ENCODE measurements at places on chromosomes 6 and 20.

DNA sequence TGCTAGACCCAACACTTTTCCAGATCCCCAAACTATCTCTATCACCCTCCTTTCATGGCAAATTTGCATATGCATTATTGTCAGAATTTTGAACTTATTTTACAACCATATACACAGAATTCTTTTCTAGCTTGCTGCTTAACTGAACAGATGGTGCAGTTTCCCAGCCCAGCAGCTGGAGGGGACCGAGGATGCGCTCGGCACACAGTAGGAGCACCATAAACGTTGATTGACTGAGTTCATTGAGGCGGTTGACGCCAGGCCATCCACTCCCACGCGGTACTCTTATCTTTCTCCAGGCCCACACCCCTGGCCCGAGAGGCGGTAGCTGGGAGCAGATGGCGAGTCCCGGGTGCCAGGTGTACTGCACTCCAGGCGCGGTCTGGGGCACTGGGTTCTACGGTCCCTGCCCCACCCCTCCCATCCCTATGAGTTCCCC is 6.8 kb upstream of the SOX4 start:
- DNase-seq, result no peak

- DNase-seq, result no peak
Measured at GRCh38 chr20:44172572-44172950, 14.4 kb downstream of the JPH2 start.

DNA sequence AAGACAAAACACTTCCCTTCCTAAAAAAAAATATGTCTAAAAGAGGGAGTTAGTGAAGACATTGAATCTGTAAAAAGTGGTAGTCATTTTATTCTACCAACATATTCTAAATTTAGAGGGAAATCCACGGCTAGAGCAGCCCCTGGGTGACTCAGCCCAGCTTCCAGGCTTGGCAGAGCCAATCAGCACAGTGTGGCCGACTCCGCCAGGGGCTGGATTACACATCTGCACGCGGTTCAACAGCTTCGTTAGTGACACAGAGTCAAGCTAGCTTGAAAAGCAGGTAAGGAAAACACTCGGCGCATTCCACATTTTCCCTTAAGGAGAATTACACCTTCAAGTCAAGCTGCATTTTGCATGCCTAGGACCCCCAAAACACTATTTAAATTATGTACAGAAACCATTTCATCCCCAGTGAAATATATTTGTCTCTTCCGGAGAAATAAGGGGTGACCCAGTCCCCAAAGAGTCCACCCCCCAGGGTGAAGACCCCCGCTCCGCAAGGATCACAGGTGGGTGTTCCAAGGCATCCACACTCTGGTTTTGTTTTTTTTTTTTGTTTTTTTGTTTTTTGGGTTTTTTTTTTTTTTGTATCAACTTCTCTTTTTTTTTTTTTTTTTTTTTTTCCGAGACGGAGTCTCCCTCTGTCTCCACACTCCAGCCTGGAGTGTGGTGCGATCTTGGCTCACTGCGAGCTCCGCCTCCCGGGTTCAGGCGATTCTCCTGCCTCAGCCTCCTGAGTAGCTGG is 58.4 kb upstream of the ARID1B start:
- no peak for DNase-seq

DNA sequence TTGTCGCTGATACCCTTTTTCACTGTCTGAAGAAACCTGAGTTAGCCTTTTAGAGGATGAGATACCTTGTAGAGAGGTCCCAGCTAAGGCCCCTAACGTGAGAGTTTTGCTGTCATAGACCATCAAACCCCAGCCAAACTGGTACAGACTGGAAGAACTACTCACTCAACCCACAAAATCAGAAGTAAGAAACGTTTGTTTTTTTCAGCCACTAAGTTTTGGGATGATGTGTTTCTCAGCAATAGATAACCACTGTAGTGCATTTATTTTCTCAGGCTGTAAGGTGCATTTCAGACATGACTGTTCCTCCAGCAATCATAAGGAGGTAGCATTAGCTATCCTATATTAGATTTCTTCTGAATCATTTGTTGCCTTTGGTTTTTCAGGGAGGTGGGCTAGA is 407.3 kb upstream of the FLRT3 start:
- no peak for DNase-seq

- no peak for DNase-seq
Measured at GRCh38 chr6:129215916-129216520, 333.1 kb downstream of the LAMA2 start.

DNA sequence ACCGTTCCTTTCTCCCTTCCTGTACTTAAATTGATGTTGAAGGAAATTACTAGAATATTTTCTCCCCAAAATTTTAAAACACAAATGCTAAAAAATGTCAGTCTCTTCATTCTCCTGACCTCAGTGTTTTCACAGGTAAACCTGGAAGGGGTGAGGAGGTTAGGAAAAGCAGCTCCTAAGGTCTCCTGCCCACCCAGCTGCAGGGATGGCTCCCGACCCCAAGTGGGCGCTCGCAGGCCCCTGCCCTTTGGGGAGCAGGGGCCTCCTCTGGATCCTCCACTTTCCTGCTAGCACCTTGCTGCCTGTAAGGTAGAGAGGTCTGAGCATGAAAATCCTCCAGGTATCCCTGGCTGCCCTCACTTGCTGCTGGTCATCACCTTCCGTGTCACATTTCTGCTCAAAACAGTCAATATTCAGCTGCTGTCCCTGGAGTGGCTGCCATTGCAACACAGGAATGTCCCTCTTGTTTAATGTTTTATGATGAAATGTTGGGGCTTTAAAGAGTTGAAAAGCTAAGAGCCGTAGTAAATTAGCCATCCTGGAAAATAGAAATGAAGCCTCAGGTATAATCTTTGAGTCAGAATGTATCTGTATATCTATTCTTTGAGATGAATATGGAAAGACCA is 10.9 kb upstream of the HSP90AB1 start:
- DNase-seq, result no peak

GRCh38 chr6:13762611-13763441 is 51.2 kb upstream of the RANBP9 start:
- no peak for DNase-seq

- peak; percentile 85 for DNase-seq
Measured at GRCh38 chr20:61328911-61329558, 77.0 kb downstream of the CDH4 start.

DNA sequence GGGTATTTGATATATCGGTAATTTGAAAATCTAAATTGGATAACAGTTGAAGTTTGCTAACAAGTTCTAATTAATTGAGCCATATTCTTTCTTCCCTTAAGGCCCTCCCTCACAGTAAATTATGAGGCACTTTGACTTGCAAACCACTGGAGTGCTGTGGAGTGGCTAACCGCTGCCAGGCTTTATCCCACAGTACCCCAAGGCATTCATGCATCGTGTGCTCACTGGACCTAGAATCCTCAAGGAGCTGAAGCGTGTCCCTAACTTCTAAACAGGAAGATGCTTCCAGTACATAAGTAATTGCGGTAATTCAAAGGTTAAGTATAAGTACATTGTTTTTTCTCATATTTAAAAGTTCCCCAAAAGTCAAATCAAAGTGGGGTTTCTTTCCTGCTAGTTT is 499.9 kb downstream of the TFAP2A start:
- no peak for DNase-seq

GRCh38 chr20:38031957-38032356 is 1.3 kb downstream of the TTI1 start:
- no peak for DNase-seq

- no peak for DNase-seq
Measured at GRCh38 chr6:167130712-167131684, 8.1 kb downstream of the CCR6 start.

DNA sequence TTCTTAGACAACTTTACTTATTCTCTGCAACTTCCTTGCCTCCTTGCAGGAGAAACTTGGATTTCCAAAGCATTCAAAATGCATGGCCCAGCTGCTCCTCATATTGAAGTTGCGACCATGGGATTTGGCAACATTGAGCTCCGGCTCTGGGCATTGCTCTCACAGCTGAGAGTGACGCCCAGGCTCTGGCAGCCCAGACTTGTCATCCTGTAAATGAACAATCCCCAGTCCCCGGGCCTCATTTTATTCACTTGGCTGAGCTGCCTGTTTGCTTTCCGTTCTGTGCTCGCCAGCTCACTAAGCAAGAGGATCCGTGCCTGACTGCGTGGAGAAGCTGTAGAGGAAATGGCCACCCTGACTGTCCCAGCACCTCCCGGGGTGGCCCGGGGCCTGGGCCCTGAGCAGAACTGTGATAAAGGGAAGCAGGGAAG is 119.5 kb upstream of the CD93 start:
- DNase-seq, result peak; percentile 83

DNA sequence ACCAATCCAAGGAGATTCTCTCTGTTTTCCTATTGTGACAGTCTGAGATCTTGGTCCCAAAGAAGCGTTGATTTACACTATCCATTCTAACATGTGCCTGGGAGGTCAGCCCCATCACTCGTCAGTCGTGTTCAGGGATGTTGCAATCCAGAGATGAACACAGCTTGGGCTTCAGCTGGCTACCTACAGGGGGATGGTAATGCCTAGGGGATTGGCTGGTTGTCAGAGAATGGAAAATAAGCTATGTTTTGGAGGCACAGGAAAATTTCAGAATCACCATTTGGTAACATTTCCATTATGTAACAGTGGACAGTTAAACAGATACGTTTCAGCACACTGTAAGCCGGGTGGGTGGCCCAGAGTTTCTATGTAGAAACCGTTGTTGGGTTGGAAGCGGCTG is 147.1 kb upstream of the RALGAPA2 start:
- no peak for DNase-seq

GRCh38 chr6:108312605-108313004 is 17.8 kb downstream of the AFG1L start:
- DNase-seq, result no peak

- DNase-seq, result no peak
Measured at GRCh38 chr20:16475225-16475624, 98.0 kb downstream of the KIF16B start.

- DNase-seq, result no peak
Measured at GRCh38 chr6:40803897-40804702, 216.9 kb upstream of the LRFN2 start.

GRCh38 chr6:144712541-144712940 is 427.4 kb downstream of the UTRN start:
- DNase-seq, result no peak

DNA sequence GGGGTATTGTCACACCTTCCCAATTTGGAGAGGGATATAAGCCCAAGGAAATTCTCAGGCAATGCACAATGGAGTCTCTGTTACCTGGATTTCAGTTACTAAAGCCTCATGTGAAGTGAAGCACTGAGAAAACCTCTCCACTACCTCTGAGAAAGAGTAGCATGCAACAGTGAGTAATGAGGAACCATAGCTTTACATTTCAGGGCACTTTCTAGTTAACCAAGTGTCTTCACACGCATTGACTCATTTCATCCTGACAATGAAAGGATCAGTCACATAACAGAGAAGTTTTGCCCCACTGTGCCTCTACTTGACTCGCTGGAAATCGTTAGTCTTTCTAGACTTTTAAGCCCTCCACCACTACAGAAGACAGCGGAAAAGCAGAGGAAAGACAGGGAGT is 86.2 kb upstream of the ARID1B start:
- DNase-seq, result no peak

DNA sequence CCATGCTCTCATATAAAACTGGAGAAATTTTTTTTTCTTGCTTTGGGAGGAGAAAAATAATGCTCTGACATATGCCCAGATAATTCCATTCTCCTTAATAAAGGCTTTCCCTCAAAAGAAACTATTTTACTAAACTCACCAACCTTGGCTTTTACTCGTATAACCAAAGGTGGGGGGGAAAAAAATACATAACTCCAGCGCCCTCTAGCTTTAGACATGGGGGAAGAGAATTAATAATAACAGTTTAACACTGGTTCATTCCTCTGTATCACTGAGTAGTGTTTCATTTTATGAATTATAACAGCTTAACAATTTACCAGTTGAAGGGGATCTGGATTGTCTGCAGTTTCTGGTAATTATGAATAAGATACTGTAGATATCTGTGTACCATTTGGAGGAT is 1226.1 kb downstream of the GRIK2 start:
- no peak for DNase-seq

Measured in left forelimb (tissue), 1 donor.